ENCODE measurements at places on chromosomes 1 and 21. TPM values are rescaled to one million over a fixed set of nuclear protein-coding genes. Genes with fewer than 3 reads are reported as not detected.

FBXO42 gene
- 24.4 TPM for total RNA-seq

ANKRD65 gene
- total RNA-seq, result 10.9 TPM

DNA sequence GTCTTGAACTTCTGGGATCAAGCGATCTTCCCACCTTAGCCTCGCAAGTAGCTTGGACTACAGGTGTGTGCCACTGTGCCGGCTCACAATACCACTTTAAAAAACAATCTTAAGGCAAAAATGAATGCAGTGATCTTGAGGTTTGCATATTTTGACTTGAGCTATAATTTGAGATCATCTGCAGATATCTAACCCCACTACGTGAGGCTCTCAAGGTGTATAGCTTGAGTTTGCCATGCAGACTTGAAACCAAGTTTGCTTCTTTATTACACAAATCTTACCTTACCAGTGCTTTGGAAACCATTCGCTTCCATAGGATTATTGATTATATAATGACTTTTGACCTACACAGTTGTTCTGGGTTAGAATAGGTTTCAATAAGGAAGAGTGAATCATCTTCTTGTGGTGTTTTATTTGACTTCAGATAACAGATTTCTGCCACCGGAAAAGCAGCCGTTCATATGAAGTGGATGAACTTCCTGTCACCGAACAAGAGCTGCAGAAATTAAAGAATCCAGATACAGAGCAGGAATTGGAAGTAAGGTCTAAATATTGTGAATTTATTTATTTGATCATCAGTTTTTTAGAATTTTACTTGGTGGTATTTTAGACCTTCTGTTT lies 155.1 kb downstream of the VPS13D start:
- peaks cover 68% of the 10 kb centered on the region for H3K36me3 ChIP-seq
- H3K4me3 ChIP-seq, result no peak overlapping the region

DNA sequence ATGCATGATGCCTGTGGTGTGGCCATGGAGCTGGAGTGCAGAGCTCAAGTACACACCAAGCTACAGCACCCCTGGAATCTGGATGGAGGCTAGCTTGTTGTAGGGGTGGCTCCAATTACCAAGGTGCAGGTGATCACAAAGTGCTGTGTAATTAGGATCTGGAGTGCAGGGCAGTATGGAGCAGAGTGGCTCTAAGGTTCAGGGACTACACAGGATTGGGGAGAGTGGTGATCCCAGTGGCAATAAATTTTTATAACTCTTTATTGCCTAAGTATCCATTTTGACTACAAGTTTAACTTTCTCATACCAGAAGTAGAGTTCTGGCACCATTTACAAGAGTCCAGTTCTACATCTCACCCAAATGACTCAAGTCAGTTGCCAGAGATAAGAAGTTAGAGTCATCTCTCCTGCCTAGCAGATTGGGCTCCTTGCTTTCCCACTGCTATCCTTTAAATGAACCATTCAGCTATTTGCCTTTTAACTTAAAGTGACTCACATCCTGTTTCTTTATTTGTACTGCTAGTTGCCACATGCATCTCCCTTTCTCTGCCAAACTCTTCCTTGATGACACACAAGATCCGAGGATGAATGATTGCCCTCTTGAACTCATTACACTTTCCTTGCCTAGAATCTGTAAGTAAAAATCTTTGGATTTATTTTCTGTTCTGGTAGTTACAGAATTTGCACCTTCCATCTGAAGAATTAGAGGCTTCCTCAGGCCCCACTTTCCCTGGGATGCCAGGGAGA lies 427.2 kb downstream of the KCNT2 start:
- no peak overlapping the region for H3K27ac ChIP-seq
- H3K4me1 ChIP-seq, result peaks cover 4% of the 10 kb centered on the region
- no peaks in the 10 kb centered on the region for H3K27me3 ChIP-seq
- no peak overlapping the region for H3K4me3 ChIP-seq

FALEC gene
- total RNA-seq, result 1.9 TPM

GRCh38 chr1:226979517-226980121 lies 39.5 kb downstream of the COQ8A start:
- no peaks in the 10 kb centered on the region for H3K27me3 ChIP-seq
- no peaks in the 10 kb centered on the region for H3K36me3 ChIP-seq
- peaks cover 1% of the 10 kb centered on the region for H3K4me1 ChIP-seq
- no peak overlapping the region for H3K4me3 ChIP-seq

- H3K4me3 ChIP-seq, result peak within 1 kb of the TSS; percentile 92
- H3K27me3 ChIP-seq, result peaks cover 1% of the 10 kb centered on the region
- peaks cover 31% of the 10 kb centered on the region for H3K4me1 ChIP-seq
Measured at GRCh38 chr1:220527908-220528678, at the start of gene MARK1. MARK1 (plus strand) TSS chr1:220528136; CDS start chr1:220528823, 687 bp downstream.

VSIG8 gene
- total RNA-seq, result not detected

- H3K4me1 ChIP-seq, result no peaks in the 10 kb centered on the region
- DNase-seq, result no peak
- no peak overlapping the region for H3K4me3 ChIP-seq
- H3K27me3 ChIP-seq, result peaks cover 4% of the 10 kb centered on the region
Measured at GRCh38 chr1:212622467-212622866, 13.9 kb downstream of the ATF3 start.

OR2T29 gene
- total RNA-seq, result not detected

DNA sequence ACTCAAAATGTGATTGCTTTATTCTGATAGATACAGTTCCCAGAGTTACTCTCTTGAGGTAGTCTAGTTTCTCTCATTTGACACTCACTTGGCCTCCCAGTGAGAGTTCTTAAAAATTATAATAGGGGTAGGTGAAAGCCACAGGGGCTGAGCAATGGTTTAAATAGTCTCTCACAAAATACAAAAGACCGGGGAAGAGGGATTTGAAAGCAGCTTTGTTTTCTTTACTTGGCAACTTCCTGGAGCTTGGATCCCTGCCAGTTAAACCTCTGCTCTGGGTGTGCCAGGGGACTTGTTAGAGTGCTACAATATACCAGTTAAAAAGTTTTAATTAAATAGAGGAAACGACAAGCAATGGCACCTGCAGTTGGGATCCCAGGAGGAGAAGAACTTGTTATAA lies 31.7 kb downstream of the OR13G1 start:
- no peak overlapping the region for H3K4me3 ChIP-seq
- H3K36me3 ChIP-seq, result no peaks in the 10 kb centered on the region
- no peak for DNase-seq
- no peak overlapping the region for H3K27ac ChIP-seq
- H3K4me1 ChIP-seq, result no peaks in the 10 kb centered on the region
- H3K27me3 ChIP-seq, result no peaks in the 10 kb centered on the region

GRCh38 chr1:183783342-183783741 lies 21.6 kb upstream of the RGL1 start:
- peaks cover 34% of the 10 kb centered on the region for H3K4me1 ChIP-seq
- no peaks in the 10 kb centered on the region for H3K27me3 ChIP-seq

MROH9 gene
- total RNA-seq, result not detected

DNA sequence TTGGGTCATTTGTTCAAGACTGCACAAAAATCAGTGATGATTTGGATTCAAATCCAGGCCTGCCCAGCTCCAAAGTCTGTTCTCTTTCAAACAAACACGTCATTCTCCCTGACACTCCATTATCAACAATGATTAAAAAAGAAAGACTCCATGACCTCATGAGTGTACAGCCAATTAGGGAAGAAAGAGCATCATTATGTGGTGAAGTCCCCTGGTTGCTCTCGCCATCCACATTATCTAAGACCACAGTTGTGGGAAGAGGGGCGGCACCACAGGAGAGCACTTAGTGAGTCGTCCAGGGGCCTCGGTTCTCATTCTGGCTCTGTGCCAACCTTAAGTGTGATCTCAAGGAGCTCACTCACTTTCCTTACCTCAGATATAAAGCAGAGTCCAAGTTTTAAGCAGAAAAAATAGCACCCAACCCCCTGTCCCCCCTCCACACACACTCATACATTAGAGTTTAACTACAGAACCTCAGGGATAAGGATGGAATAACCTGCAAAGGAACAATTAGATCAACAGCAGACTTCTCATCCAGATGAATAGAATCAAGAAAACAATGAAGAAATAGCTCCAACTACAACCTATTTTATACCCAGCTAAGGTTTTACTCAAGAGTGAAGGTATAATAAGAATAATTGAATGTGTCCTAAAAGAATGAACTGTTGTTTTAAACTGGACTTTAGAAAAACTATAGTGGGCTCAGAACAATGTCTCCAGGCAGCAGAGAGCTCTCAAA lies 47.8 kb downstream of the COL6A1 start:
- DNase-seq, result no peak
- peak overlapping the region; percentile 90 for H3K27ac ChIP-seq
- H3K36me3 ChIP-seq, result peaks cover 4% of the 10 kb centered on the region
- H3K27me3 ChIP-seq, result no peaks in the 10 kb centered on the region
- H3K4me3 ChIP-seq, result no peak overlapping the region

DNA sequence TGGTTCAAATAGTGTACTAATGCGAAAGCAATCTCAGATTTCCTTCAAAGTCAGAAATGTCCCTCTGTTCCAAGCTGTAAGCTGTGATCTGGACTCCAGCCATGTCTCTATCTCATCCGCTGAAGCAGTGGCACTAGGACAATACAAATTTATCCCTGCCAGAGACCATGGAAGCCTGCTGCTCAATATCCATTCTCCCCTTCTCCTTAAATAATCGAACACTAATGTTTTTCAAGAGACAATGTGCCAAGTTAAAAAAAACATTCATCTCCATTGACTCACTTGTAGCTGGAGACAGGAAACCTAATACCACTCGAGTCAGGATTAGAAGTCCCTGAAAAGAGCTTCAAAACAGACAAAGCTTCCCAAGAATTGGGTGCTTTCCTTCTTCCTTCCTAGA lies 38.5 kb upstream of the PGBD5 start:
- peaks cover 30% of the 10 kb centered on the region for H3K27me3 ChIP-seq
- DNase-seq, result no peak

DNA sequence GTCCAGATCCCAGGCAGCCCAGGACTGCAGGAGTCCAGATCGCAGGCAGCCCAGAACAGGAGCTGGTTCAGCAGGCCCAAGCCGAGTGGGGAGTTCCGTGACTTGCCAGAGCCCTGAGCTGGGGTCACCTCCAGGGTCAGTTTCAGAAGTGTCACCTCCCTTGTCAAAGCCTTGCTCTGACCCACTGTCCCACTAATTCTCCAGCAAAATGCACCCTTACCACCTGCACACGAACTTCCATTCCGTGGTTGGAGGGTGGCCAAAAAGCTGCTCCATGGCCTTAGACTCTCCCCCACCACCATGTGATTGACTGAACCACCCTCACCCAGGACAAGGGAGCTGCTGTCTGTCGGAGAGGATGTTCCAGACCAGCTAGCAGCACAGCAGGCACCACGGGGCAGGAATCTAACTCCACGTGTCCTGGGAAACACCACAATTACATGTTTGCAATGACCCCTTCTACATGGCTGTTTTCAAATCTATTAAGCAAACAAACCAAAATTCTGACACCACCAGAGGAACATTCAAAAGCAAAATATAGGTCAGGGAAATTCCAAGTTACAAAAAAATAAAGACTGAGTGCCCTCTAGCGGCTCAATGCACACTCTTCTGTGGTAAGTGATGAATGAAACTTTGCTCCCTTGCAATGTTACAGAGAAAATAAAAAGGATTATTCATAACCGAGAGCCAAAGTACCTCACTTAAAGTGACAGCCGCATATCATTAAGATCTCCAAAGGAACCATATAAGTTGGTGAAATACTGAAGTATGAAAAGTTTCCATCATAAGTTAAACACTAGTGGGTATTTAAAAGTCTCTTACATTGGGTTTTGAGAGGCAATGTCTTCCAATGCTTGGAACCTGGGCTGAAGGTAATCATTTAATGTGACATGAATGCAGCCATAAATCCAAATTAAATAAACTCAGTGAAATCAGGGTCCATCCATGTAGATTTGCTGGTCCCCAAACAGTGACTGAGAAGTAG lies 76.3 kb downstream of the NPHP4 start:
- no peaks in the 10 kb centered on the region for H3K27me3 ChIP-seq
- no peak overlapping the region for H3K4me3 ChIP-seq
- H3K4me1 ChIP-seq, result peaks cover 27% of the 10 kb centered on the region
- no peak for DNase-seq

DNA sequence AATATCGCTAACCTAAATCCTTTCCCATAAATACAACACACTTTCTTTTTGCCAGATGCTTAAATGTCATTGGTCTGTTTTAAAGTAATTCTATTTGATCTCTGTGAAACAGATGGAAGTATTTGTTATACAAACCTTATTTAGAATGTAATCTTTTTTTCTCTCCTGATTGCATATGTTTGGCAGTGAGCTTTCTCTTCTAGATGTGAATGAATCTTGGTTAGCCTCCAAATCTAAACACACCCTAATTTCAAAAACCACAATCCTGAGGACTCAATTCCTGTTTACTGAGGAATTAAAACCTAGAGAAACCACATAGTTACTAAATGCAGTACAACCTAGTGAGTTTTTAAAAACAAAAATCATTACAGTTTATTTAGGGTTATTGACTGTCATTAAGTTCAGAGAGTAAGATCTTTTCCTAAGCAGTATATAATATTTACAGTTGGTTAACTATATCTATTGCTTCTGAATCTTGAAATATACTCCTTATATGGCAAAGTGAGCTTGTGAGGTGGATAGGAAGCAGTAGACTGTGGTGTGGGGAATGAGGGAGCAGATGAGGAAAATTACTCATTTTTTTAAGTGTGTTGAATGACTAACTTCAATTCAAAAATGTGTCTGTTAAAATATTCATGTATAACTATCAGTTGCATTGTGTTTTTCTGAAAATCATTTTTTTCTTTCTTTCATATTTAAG lies 218.7 kb downstream of the FMN2 start:
- no peaks in the 10 kb centered on the region for H3K36me3 ChIP-seq
- no peak for DNase-seq
- H3K4me3 ChIP-seq, result no peak overlapping the region

GRCh38 chr1:232507571-232507970 lies 122.4 kb downstream of the SIPA1L2 start:
- peaks cover 61% of the 10 kb centered on the region for H3K4me1 ChIP-seq
- H3K27me3 ChIP-seq, result no peaks in the 10 kb centered on the region
- H3K4me3 ChIP-seq, result no peak overlapping the region
- no peaks in the 10 kb centered on the region for H3K36me3 ChIP-seq
- no peak for DNase-seq

LHX4 gene
- 0.59 TPM for total RNA-seq

RHBDL2 gene
- total RNA-seq, result not detected
